Ovary (tissue), 10 donors: ENCODE measurements at places on chromosomes 1 and 21. TPM values are rescaled to one million over a fixed set of nuclear protein-coding genes. Genes with fewer than 3 reads are reported as not detected.

DNA sequence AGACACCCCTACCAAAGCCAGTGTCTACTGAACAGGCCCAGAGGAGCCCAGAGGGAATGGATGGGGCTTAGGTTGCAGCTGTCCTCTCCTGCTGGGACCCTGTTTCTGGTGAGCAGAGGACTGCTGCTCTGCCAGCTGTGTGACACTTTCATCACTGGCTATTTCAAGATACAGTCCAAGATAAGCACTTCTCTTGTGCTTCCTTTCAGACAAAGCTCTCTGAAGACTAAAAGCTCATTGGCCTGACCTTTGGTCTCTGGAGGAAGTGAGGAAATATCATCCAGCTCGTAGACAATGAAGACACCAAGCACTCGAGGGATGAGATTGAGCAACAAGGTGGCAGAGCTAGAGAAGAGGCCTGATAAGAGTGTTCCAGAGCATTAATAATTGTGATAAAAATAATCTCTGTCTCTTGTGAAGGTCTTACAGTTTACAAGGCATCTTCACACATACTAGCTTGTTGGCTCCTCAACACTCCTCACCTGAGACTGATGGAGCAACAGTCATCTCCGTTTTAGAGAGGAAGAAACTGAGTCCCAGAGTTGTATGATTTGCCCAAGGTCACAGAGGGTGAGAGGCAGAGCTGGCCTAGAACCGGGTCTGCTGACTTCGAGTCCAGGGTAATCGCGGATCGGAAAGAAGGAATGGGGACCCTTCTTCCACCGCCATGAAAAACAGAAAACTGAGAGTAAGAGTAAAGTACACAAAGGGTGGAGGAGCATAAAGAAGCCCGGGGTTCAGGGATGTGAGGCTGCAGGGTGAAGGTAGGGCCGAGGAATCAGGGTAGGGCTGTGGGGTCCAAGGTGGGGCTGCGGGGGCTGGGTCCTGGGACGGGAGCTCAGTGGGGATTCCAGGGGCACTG lies 666 bp downstream of the PAFAH2 start:
- H3K27ac ChIP-seq = peak overlapping the region; percentile 45
- H3K4me1 ChIP-seq = peaks cover 6% of the 10 kb centered on the region
- H3K4me3 ChIP-seq = peak overlapping the region; percentile 69
- no peaks in the 10 kb centered on the region for H3K36me3 ChIP-seq
- no peaks in the 10 kb centered on the region for H3K27me3 ChIP-seq

ITGB3BP gene
- total RNA-seq = 29.1 TPM

DNA sequence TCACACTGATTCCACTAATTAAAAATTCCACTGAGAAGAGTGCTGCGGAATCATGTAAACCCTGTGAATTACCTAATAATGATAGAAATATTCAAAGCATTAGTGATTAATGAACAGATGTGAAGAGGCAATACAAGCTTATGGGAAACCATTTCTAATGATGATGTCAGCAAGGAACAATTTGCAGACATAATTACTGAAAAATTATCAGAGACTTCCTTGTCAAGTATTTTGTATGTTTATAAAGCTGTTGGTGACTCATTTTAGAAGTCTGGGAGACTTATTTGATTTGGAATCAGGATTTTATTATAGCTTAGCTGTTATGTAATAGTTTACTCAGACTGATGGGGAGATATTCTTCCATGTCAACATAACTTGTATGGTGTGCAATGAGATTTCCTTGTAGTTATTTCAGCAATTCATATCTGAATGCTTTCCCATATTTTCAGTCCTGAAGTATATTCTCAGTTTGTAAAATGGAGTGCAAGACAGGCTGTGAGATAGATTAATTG lies 135.5 kb downstream of the TGFB2 start:
- H3K27ac ChIP-seq = no peak overlapping the region
- H3K27me3 ChIP-seq = no peaks in the 10 kb centered on the region
- no peaks in the 10 kb centered on the region for H3K36me3 ChIP-seq
- H3K4me1 ChIP-seq = no peaks in the 10 kb centered on the region
- no peak overlapping the region for H3K4me3 ChIP-seq

DNA sequence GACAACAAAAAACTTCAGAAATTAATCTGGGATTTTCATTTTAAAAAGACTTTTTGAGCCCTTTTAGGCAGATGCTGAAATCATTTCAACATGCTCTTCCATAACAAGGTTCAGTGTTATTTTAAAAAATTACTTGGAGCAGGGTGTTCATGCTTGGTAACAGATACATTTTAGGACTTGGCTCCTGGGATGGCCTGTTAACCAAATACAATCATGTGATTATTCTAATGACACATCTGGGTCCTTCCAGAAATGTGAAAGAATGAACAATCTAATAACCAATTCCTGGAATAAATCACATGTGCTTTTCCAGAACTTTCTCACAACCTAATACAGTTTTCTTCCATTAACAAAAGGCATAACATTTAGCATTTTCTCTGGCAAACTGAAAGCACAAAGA lies 379.8 kb upstream of the RUNX1 start:
- no peaks in the 10 kb centered on the region for H3K36me3 ChIP-seq
- H3K4me1 ChIP-seq = peaks cover 3% of the 10 kb centered on the region
- H3K27ac ChIP-seq = no peak overlapping the region
- no peak for DNase-seq

MCOLN3 gene
- 2.0 TPM for total RNA-seq

- no peaks in the 10 kb centered on the region for H3K36me3 ChIP-seq
- H3K27ac ChIP-seq = no peak within 1 kb of the TSS
- DNase-seq = no peak
- no peaks in the 10 kb centered on the region for H3K27me3 ChIP-seq
- H3K4me1 ChIP-seq = peaks cover 5% of the 10 kb centered on the region
- H3K4me3 ChIP-seq = no peak within 1 kb of the TSS
Measured at GRCh38 chr1:43300378-43301094, at the start of gene TIE1. Gene TIE1 (plus strand): TSS chr1:43300982. CDS start chr1:43301072, 90 bp downstream.
